ENCODE measurements at places on chromosomes 7 and 10. TPM values are rescaled to one million over a fixed set of nuclear protein-coding genes. Genes with fewer than 3 reads are reported as not detected.

DNA sequence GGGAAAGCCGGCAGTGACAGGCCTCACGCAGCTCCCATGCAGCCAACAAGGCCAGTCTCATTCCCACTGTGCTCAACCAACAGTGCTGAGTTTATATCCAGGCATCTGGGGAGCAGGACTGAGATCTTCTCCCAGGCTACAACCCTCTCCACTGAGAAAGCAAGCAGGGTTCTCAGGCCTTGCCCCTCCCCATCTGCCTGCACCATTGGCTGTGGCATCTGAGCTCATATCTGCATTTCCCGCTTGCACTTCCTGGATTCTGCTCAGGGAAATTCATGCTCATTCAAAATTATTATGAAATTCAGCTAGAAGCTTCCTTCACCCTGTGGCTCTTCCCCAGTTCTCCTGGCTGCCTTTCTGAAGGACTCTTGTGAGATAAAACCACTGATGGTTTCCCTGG, 1029.0 kb downstream of the GRM8 start:
- no peak for DNase-seq

The CHST3 gene
- 32.3 TPM for total RNA-seq

DNA sequence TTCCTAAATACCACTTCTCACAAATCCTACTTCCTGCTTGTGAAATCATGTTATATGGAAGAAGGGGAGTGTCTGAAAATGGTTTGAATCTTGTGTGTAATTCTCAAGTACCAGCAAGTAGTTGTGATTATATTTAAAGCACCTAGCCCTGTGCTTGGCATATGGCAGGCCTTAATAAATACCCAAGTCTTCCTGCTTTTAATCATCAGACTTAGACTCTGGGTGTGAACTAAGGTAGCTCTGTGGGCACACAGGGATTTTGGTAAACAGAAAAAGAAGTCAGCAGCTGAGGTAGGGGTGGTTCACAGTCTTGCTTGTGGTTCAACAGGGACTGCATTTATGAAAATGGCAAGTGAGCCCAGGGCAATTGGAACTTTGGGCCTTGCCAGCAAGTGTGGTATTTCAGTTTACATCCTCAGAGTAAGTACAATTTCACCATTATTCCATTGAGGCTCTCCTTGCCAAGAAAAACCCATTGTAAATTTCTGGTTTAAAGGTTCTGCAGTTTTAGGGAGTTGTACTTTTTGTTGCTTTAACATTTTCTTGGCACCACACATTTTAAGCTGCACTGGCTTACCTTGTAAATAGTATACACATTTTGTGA, 215.5 kb downstream of the AUTS2 start:
- DNase-seq: no peak

The MSMB gene
- total RNA-seq: not detected

DNA sequence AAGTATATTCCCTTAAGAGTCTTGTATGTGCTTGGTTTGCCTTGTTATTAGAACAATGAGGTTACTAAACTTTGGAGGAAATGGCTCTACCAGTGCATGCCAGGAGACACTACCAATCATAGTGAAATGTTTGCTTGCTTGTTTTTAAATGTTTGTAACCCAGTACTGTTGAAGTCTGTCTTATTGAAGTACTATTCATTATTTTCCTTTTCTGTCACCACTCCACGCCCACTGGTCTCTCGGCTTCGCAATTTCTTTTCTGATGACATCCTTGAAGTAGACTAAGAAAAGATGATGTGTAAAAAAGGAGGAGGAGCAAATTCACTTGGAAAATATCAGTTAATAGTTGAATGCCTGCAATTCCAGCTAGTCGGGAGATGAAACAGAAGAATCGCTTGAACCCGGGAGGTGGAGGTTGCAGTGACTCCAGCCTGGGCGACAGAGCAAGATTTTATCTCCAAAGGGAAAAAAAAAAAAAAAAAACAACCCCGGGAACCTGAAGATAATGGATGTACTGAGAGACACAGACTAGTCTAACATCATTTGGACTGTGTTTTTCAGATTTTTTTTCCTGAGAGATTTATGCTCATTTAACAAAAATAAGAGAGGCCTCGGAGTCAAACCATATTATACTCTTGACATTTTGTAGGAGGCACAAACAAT, 959.4 kb downstream of the PCDH15 start:
- DNase-seq: no peak

The AGR3 gene
- not detected for total RNA-seq

DNA sequence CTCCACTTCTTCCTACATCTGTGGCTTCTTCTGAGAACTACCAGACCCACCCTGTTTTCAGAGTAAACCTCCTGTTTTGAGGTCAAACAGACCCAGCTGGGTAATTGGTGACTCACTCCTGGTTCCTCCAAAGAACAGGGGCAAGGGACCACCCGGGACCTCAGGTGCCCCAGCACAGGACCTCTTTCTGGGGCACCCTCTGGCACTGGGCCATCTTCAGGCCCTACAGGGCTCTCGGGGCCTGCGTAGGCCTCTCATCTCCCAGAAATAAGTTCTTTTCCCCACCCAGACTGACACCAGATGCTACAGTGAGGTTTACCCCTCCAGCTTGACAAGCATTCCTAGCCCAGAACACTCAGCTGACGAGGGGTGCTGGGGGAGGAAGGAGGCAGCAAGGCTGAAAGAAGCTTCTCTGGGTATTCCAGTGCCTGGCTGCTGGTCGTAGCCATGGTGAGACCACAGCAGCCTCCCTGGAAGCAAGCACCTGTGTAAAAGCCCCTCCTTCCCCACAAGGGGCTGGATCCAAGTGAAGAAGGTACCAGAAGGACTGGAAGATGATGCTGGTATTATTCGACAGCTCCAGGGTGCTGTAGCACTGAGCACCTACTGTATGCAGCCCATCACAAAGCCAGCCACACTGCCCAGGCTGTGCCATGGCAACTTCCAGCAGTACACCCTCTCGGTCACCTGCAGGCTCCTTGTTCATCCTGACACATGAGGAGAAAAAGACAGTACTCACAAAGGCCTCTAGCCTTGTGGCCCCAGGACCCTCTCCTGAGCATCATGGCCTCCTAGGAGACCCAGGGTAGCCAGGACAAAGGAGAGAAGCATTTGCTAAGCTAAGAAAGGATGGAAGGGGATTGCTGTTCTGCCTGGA, 47.4 kb downstream of the ALOX5 start:
- DNase-seq: no peak

- no peak for DNase-seq
Observed at GRCh38 chr7:45155941-45156340, 1.6 kb upstream of the RAMP3 start.

The SEMA3E gene
- total RNA-seq: 4.7 TPM

DNA sequence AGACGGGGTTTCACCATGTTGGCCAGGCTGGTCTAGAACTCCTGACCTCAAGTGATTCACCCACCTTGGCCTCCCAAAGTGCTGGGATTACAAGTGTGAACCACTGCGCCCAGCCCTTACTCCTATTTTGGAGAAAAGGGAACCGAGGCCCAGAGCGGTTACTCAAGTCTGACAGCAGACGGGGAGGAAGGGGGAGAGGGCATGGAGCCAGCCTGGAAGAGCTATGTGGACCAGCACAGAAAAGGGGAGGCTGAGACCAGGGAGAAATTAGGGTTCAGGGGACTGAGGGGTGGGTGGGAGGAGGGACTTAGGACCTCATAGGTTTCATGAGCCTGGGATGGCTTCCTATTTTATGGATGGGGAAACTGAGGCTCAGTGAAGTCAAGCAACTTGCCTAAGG, 1.5 kb downstream of the SFRP5 start:
- DNase-seq: no peak

The ZFYVE27 gene
- 34.9 TPM for total RNA-seq

The SDK1 gene
- 30.9 TPM for total RNA-seq

- DNase-seq: no peak
Observed at GRCh38 chr7:150924369-150924781, 53.7 kb downstream of the KCNH2 start.

GRCh38 chr7:70237831-70238575, 639.7 kb downstream of the AUTS2 start:
- no peak for DNase-seq

GRCh38 chr7:26663874-26664273, 200.5 kb downstream of the SKAP2 start:
- DNase-seq: peak; percentile 89

GRCh38 chr7:27992097-27992496, 188.5 kb downstream of the JAZF1 start:
- no peak for DNase-seq

The ICA1 gene
- total RNA-seq: 26.6 TPM

DNA sequence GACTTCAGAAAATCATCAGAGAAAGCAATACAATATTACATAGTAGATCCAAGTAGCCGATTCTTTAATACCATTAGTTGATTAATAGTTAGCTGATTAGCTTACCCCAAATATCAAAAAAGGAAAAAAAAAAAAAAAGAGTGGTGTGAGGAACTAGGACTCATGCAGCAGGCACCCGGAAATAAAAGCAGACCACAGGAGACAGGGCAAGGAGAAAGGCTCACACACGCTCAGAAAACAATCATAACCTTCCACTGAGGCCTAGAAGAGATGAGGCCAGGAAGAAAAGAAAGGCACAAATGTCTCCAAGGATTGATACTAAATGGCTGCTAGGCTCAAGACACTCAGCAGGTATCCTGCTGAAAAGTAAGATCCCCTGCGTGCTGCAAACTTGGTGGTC, 25.9 kb downstream of the TRDMT1 start:
- DNase-seq: peak; percentile 63

DNA sequence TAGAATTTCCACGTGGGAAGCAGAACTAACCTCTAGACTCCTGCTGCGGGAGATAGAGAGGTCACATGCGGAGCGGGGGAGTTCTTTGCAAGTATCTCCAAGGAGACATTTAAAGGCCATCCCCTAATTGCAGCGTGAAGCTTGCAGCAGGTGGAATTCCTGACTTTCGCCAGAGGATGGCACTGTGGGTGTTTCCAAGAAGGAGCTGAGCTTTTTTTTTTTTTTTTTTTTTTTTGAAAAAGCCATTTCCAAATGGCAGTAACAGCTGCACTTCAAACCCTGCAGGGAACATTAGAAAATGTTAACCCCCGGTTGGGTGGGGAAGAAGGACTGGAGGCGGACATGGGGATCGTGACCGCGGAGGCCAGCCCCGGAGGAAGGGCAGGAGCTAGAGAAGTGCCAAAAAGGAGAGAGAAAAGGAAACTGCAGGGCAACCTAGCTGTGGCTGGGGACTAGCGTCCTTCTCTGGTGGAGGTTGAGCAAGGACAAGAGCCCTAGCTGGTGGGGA, 487.7 kb downstream of the TYW1 start:
- peak; percentile 52 for DNase-seq

DNA sequence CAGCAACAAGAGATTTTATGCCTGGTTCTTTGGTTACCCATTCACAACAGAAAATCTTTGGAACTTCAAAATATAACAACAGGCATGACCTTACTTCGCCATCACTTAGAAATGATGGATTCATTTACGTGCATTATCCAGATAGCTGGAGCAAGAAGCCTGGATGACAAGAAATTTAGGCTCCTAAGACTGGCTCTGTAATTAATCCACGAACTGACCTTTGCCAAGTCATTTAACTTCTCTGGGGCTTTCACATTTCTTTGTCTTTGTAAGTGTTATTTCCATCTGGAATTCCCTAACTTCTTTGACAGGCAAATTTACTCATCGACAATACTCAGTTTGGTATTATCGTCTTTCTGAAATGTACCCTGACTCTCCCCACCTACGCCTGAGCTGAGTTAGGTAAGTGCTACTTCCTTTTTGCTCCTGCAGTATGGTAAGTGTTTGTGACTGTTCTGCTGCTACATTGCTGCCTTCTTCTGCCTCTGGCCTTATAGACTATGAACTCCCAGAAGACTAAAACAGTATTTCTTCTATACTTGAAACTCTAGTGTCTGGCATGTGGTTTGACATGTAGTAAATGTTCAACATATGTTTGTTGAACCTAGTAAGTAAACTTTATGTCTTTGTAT, 5.5 kb upstream of the MDFIC start:
- DNase-seq: no peak

The EBF3 gene
- total RNA-seq: 0.05 TPM

DNA sequence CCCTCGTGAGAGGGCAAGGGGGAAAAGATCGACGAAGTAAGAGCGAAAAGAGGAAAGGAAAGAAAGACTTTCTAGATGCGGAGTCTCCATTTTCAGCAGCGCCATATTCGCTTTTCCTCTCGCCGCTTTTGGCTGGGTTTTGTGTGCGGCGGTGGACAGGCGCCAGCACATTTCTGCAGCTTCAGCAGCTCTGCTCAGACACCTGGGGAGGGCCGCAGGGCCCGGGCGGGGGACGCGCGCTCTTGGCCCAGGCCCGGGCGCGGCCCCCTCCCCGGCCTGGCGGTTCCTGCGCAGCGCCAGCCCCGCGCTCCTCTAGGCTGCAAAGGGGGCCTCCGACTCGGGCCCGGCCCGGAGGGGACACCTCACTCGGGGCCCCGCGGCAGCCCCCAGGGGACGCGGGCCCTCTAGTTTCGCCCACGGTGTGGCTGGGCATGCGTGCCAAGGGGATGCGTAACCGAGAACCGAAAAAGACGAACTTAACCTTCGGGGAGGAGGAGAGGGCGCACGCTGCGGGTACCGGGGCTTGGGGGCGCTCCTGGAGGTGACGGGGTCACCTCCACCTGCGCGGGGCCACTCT, 34.5 kb upstream of the EBLN1 start:
- no peak for DNase-seq

The EPO gene
- total RNA-seq: not detected

DNA sequence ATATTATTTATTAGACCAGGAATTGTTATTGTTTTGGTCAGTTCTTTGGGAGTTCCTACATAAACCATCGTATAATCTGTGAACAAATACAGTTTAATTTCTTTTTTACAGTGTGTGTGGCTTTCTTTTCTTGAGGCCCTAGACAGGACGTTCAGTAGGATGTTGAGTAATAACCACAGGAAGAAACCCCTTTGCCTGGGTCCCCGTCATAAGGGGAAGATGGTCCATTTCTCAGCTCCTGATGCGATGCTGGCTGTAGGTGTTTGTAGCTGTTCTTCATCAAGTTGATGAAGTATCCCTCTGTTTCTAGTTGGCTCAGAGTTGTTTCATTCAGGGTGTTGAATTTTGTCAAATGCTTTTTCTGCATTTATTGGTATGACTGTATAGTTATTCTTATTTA, 219.7 kb upstream of the ADARB2 start:
- DNase-seq: no peak

- no peak for DNase-seq
Observed at GRCh38 chr7:98664882-98665281, 47.8 kb downstream of the NPTX2 start.

DNA sequence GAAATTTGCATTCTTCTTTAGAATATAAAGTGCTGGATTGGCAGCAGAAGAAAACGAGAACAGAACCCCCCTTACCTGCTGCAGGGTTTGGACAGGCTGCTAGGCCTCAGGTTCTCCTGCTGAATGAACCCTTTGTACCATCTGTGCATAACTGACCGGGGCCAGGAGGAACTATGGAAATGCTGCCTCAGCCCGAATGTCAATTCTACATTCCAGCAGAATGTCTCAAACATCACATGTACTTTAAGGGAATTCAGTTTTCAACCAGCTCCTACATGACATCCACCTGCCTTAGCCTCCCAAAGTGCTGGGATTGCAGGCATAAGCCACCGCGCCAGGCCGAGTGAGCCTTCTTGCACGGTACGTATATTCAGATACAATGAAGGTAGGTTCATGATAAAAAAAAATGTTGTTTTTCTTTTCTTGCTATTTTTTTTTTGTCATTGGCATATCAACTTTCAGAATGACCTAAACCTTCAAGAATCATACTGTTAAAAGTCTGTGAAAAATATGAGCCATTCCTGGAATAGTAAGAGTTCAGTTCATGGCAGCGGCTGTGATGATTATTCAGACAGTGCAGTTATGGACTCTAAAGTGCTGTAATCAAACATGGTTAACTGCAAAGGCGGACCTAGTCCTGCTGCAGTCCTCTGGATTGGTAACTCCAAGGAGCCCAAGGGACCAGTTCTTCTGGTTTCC, 84.4 kb upstream of the TNS3 start:
- DNase-seq: peak; percentile 38

The SAP25 gene
- not detected for total RNA-seq
